T-helper 17 cell (primary cell): ENCODE measurements at places on chromosomes 7 and 10. TPM values are rescaled to one million over a fixed set of nuclear protein-coding genes. Genes with fewer than 3 reads are reported as not detected.

DNA sequence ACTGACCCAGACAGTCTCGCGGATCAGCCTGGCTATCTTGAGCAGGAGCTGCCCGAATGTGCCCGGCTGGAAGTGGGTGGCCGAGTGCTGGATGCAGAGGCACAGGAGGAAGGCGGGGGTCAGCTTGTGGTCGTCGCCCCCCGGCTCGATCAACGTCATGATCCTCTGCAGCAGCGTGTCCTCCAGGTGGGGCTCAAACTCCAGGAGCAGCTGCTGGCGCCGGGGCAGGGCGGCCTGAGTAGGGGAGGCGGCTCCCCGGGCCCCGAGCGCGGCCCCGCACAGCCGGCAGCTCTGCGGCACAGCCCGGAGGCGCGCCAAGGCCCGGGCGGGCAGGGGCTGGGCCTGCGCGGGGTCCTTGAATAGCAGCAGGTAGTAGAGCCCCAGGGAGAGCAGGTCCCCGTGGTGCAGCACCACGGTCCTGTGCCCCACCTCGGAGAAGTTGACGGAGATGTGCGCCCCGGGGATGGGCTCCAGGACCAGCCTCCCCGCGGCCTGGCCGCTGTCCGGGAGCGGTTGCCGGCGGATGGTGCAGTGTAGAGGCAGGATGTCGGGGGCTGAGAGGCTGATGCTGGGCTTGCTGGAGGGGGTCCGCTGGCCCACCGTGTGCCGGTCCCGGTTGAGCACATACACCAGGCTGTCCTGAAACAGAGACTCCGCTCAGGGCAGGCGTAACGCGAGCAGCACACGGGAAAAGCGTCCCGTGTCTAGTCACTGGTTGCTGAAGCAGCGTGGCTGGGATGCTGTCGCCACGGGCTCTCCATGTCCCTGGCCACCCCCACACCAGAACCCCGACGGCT lies 27.0 kb downstream of the PAPOLB start:
- no peak for DNase-seq
- peaks cover 7% of the 10 kb centered on the region for H3K4me1 ChIP-seq
- no peak overlapping the region for H3K4me3 ChIP-seq
- no peak overlapping the region for H3K27ac ChIP-seq

DNA sequence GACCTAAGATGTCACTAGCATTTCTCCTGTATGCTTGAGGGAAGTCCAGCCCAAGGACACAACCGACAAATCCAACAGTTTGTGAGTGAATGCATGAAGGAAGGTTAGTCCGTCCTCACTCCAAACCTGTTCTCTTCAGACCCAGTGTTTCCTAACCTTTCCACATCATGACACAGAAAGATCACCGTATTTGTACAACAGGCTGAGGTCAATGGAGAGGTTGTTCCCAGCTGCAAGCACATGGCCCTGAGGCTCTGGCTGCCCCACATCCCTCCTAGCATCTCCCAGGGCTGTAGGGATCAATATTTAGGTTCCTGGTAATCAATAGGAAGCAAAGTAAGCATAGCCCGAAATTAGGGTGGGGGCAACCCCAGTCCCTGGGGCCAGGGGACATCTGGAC lies 227.9 kb downstream of the PLXNA4 start:
- no peak for DNase-seq
- H3K27ac ChIP-seq = no peak overlapping the region
- no peaks in the 10 kb centered on the region for H3K36me3 ChIP-seq
- H3K4me1 ChIP-seq = peaks cover 3% of the 10 kb centered on the region
- peaks cover 59% of the 10 kb centered on the region for H3K27me3 ChIP-seq

DNA sequence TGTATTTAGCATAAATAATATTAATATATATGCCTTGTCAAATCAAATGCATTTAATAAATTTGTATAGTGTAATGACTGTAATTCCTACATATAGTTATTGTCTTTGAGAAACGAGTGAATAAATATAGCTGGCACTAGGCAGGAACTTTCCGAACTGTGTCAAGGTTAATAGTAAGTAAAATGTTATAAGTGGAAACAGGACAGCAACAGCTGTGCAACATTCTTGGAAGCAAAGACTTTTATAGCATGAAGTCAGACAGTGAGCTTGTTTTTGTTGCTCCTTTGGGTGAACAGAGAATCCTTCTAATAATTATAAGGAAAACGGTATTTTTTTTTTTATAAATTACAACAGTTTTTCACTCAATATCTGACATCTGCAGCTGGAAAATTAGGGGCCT lies 14.0 kb upstream of the EXOC6 start:
- no peak overlapping the region for H3K27ac ChIP-seq
- H3K4me1 ChIP-seq = peaks cover 10% of the 10 kb centered on the region
- no peaks in the 10 kb centered on the region for H3K36me3 ChIP-seq
- no peak overlapping the region for H3K4me3 ChIP-seq
- no peak for DNase-seq

DNA sequence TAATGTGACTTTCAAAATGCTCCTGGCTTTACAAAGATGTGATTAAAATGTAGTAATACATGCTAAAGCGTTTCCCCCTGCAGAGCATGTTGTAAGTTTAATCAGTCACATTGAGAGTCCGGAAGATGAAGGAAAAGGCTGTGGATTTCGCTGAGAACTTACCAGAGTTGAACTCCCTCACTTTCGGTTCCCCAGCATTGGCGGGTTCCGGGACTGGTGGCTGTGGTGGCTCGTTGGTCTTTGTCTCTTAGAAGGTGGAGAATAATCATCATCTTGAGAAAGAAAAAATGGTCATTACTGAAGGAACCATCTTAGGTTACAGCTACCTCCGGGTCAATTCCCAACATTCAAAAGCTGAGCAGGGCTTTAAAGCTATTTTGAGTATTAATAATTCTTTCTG lies 9.6 kb upstream of the NUPR2 start:
- no peak overlapping the region for H3K27ac ChIP-seq
- no peak for DNase-seq
- H3K36me3 ChIP-seq = no peaks in the 10 kb centered on the region
- no peak overlapping the region for H3K4me3 ChIP-seq

- peaks cover 6% of the 10 kb centered on the region for H3K27me3 ChIP-seq
- H3K4me1 ChIP-seq = peaks cover 15% of the 10 kb centered on the region
- no peak overlapping the region for H3K27ac ChIP-seq
- H3K4me3 ChIP-seq = no peak overlapping the region
Observed at GRCh38 chr10:86048571-86048970, 318.0 kb downstream of the GRID1 start.

Gene C10orf105
- 0.37 TPM for total RNA-seq

GRCh38 chr10:32104622-32105509 lies 48.6 kb upstream of the KIF5B start:
- H3K4me3 ChIP-seq = no peak overlapping the region
- H3K27ac ChIP-seq = no peak overlapping the region
- no peaks in the 10 kb centered on the region for H3K4me1 ChIP-seq
- H3K36me3 ChIP-seq = peaks cover 2% of the 10 kb centered on the region
- no peak for DNase-seq
- H3K27me3 ChIP-seq = peaks cover 38% of the 10 kb centered on the region

Gene CALHM1
- not detected for total RNA-seq

- no peak for DNase-seq
- H3K4me1 ChIP-seq = no peaks in the 10 kb centered on the region
- H3K27ac ChIP-seq = no peak overlapping the region
Observed at GRCh38 chr7:51982653-51983052, 666.0 kb upstream of the COBL start.

Gene SKIDA1
- total RNA-seq = 0.34 TPM

- H3K36me3 ChIP-seq = peaks cover 11% of the 10 kb centered on the region
- no peak for DNase-seq
- H3K4me3 ChIP-seq = no peak overlapping the region
- no peaks in the 10 kb centered on the region for H3K27me3 ChIP-seq
Observed at GRCh38 chr10:119672291-119672690, 21.1 kb downstream of the BAG3 start.

DNA sequence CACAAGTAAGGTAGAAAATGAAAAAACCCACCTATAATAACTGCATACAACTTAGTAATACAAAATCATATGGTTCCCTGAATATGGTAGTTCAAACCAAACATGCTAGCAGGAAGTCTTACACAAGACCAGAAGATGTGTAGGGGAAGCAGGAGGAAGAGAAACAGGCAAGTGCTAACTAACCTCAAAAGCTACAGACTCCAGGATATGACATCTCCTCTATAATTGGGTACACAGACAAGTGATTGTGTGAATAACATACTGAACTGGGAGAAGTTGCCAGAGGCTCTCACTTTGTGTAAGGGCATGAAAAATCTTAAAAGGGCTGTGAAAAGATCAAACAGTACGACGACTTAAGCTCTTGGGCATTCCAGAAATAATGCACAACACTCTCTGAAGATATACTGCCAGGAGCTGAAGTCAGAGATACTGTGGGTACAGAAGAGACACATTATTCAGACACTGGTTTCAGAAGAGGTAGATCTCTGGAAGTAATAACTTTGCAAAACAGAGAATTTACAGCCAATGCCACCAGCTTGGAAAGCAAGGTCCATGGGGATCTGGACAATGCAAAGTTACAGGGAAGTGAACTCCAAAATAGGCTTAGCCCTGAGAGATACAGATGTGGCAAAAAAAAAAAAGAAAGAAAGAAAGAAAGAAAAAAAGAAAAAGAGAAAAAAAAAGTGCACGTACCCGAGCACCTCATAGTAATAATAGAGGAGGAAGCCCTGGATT lies 767.2 kb downstream of the TNS3 start:
- H3K4me1 ChIP-seq = no peaks in the 10 kb centered on the region
- no peak overlapping the region for H3K4me3 ChIP-seq
- H3K36me3 ChIP-seq = no peaks in the 10 kb centered on the region
- no peak for DNase-seq

- H3K27me3 ChIP-seq = no peaks in the 10 kb centered on the region
- peaks cover 8% of the 10 kb centered on the region for H3K36me3 ChIP-seq
- no peaks in the 10 kb centered on the region for H3K4me1 ChIP-seq
- H3K27ac ChIP-seq = no peak overlapping the region
Observed at GRCh38 chr10:30868611-30869010, 163.1 kb downstream of the ZNF438 start.

- H3K36me3 ChIP-seq = peaks cover 13% of the 10 kb centered on the region
- peaks cover 19% of the 10 kb centered on the region for H3K4me1 ChIP-seq
Observed at GRCh38 chr7:37081436-37081835, 357.1 kb upstream of the AOAH start.

Gene TMEM120A
- 21.7 TPM for total RNA-seq

Gene POLR3A
- total RNA-seq = 12.0 TPM

Gene PNLIPRP1
- not detected for total RNA-seq

GRCh38 chr10:12019283-12019971 lies 23.2 kb downstream of the UPF2 start:
- H3K36me3 ChIP-seq = no peaks in the 10 kb centered on the region
- H3K4me3 ChIP-seq = no peak overlapping the region
- no peak for DNase-seq
- H3K27me3 ChIP-seq = no peaks in the 10 kb centered on the region
- H3K4me1 ChIP-seq = peaks cover 11% of the 10 kb centered on the region
- H3K27ac ChIP-seq = no peak overlapping the region

Gene CXCL12
- 0.13 TPM for total RNA-seq

GRCh38 chr10:50395271-50395670 lies 144.0 kb upstream of the ASAH2 start:
- peak overlapping the region; percentile 24 for H3K27ac ChIP-seq
- H3K4me3 ChIP-seq = no peak overlapping the region
- DNase-seq = no peak
- H3K27me3 ChIP-seq = no peaks in the 10 kb centered on the region

GRCh38 chr7:155483868-155484325 lies 26.0 kb downstream of the EN2 start:
- H3K36me3 ChIP-seq = peaks cover 2% of the 10 kb centered on the region
- H3K27ac ChIP-seq = peak overlapping the region; percentile 89
- H3K27me3 ChIP-seq = peaks cover 28% of the 10 kb centered on the region
- H3K4me3 ChIP-seq = no peak overlapping the region
- peaks cover 6% of the 10 kb centered on the region for H3K4me1 ChIP-seq

- peaks cover 2% of the 10 kb centered on the region for H3K4me1 ChIP-seq
- peaks cover 2% of the 10 kb centered on the region for H3K36me3 ChIP-seq
- no peak for DNase-seq
- peaks cover 42% of the 10 kb centered on the region for H3K27me3 ChIP-seq
Observed at GRCh38 chr10:31581741-31582323, 262.8 kb downstream of the ZEB1 start.

- peaks cover 9% of the 10 kb centered on the region for H3K4me1 ChIP-seq
- H3K27ac ChIP-seq = no peak overlapping the region
- H3K4me3 ChIP-seq = no peak overlapping the region
- no peaks in the 10 kb centered on the region for H3K36me3 ChIP-seq
Observed at GRCh38 chr10:70617798-70618568, 15.4 kb upstream of the PRF1 start.

DNA sequence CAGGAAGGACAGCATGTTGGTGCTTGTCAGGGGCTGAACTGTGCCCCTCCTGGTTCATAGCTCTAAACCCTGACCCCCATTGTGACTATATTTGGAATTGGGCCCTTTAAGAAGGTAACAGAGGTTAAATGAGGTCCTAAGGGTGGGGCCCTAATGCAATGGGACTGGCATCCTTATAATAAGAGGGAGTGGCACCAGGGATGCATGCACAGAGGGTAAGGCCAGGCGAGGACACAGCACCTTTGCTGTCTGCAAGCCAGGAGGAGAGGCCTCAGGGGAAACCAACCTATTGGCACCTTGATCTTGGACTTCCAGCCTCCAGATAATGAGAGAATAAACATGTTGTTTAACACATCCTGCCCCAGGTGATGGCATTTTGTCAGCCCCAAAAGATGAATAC lies 61.3 kb upstream of the EBF3 start:
- H3K27ac ChIP-seq = no peak overlapping the region
- H3K36me3 ChIP-seq = no peaks in the 10 kb centered on the region
- no peak for DNase-seq
- no peak overlapping the region for H3K4me3 ChIP-seq
- H3K27me3 ChIP-seq = peaks cover 7% of the 10 kb centered on the region

GRCh38 chr7:115618676-115619075 lies 411.9 kb downstream of the TFEC start:
- H3K27me3 ChIP-seq = no peaks in the 10 kb centered on the region
- H3K36me3 ChIP-seq = no peaks in the 10 kb centered on the region
- H3K4me1 ChIP-seq = no peaks in the 10 kb centered on the region
- no peak overlapping the region for H3K27ac ChIP-seq
- H3K4me3 ChIP-seq = no peak overlapping the region
- DNase-seq = no peak

GRCh38 chr10:102121739-102122372 lies 1.7 kb upstream of the LDB1 start:
- peaks cover 39% of the 10 kb centered on the region for H3K4me1 ChIP-seq
- peak overlapping the region; percentile 95 for H3K27ac ChIP-seq
- H3K4me3 ChIP-seq = peak overlapping the region; percentile 94
- H3K27me3 ChIP-seq = no peaks in the 10 kb centered on the region
- no peak for DNase-seq

DNA sequence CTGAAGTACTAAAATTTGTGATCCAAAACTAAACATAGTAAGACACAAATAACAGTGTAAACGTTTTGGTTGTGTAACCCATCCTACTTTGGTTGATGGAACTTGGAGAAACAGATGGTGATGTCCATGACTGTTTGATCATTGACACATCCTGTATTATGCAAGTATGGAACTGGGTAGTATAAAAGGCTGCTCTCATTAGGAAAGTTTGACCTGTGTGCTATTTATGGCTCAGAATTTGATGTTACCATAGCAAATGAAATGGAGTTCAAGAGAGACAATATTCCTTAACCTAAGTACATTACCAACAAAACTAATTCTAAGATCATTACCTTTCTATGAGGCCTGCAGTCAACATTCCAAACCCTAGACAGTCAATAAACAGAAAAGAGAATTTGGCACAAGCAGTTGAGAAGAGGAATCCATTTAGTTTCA lies 39.9 kb downstream of the DKK1 start:
- no peaks in the 10 kb centered on the region for H3K27me3 ChIP-seq
- no peak overlapping the region for H3K4me3 ChIP-seq
- DNase-seq = no peak
- H3K27ac ChIP-seq = no peak overlapping the region
- no peaks in the 10 kb centered on the region for H3K36me3 ChIP-seq
- H3K4me1 ChIP-seq = no peaks in the 10 kb centered on the region

GRCh38 chr7:34096198-34096651 lies 190.9 kb downstream of the BMPER start:
- no peak overlapping the region for H3K27ac ChIP-seq
- H3K27me3 ChIP-seq = peaks cover 6% of the 10 kb centered on the region
